ENCODE measurements at places on chromosomes 5 and 9.

GRCh38 chr5:34673463-34674125, 17.5 kb downstream of the RAI14 start:
- no peak for DNase-seq

- DNase-seq, result no peak
These were observed 2068.7 kb downstream of the MAT2B start for GRCh38 chr5:165574100-165574499.

DNA sequence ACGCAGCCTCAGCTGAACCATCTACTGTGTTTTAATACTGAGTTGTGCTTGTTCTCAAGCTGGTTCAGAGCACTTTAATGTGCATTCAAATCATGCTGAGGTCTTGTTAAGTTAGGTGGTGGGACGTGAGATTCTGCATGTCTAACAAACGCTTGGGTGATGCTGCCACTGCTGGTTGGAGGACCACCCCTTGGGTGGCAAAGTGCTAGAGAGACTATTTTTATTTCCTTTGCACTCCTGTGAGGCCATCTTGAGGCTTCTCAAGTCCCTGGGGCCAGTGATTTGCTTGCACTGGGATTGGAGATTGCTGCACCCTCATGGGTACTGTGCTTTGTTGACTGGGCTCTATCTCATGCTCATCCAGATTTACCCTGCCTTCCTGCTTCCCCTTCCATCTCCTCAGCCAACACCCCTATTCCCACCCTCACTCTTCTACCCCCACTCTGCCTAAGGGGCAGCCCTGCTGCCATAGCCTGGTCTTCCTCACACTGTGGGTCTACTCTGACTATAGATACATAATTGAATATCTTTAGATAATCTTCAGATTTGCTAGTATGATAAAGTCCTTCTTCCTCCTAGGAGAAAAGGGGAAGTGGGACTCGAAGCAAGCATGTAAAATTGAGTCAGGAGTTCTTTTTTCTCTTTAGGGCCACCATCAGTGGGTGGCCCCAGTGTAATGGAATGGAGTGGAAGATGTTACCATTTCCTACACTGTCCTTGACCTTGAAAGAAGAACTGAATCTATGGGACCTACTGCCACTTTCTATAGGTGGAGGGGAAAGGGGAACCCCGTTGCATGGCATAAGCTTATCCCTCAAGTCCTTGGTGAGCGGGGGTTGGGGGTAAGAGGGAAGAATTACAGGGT, 45.1 kb upstream of the SUB1 start:
- DNase-seq, result no peak

GRCh38 chr5:179767496-179768100, 26.2 kb upstream of the LTC4S start:
- no peak for DNase-seq

DNA sequence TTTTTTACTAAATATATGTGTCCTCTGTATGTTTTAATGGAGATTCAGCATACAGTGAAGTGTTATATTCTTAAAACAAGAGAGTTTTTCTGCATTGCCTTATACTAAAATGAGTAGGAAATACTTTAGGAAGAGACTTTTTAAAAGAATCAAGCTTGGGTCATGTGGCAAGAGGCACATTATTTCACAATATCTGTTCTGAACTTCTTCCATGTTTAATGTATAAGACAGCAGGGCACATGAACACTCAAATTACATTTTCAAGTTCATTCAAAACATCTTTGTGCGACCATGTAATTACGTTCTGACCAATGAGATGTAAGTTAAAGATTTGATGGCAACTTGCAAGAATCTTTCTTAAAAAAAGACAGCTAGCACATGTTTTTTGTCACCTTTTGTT, 1055.9 kb downstream of the NR2F1-AS1 start:
- DNase-seq, result no peak

DNA sequence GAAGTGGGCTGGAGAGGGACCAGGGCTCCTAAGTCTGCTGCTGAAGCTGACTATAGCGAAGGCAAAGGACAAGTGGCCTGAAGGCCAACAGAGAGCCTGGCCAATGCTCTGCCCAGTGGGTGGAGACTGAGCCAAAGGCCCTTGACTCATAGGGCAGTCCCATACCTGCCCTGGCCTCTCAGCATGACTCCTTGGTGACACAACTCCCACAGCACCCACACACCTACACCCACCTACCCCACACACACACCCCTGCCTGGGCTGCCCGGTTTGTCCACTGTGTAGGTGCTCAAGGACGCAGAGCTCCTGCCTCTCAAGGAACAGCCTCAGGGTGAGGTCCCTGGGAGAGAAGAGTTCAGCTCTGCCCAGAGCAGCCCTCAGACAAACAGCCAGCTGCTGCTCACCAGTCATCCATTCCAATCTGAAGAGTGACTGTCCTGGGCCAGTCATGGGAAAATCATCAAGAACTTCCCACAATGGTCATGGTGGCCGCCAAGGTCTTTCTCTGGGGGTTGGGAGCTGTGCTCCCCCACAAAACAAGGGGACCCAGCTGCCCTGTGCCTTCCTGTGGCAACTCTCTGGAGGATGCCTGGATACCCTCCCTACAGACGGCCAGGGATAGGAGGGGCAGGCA, 5.0 kb downstream of the TNIP1 start:
- no peak for DNase-seq

GRCh38 chr5:77367741-77368140, 124.4 kb downstream of the WDR41 start:
- DNase-seq, result no peak

DNA sequence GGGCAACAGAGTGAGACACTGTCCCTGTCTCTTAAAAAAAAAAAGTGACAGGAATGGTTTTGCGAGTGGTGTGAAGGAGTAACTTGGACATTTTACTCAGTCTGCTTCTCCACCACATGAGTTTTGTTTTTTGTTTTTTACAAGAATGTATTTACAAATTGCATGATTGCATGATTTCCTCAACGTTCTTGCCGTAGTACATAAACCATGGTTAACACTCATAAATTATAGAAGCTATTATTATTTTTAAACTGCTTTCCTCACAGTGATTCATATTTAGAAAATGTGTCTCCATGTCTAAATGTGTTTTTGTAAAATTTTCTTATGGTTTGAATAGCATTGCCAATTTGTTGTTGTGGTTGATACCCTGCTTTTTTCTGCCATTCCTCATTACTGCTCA, 220.0 kb downstream of the GOLPH3 start:
- no peak for DNase-seq

DNA sequence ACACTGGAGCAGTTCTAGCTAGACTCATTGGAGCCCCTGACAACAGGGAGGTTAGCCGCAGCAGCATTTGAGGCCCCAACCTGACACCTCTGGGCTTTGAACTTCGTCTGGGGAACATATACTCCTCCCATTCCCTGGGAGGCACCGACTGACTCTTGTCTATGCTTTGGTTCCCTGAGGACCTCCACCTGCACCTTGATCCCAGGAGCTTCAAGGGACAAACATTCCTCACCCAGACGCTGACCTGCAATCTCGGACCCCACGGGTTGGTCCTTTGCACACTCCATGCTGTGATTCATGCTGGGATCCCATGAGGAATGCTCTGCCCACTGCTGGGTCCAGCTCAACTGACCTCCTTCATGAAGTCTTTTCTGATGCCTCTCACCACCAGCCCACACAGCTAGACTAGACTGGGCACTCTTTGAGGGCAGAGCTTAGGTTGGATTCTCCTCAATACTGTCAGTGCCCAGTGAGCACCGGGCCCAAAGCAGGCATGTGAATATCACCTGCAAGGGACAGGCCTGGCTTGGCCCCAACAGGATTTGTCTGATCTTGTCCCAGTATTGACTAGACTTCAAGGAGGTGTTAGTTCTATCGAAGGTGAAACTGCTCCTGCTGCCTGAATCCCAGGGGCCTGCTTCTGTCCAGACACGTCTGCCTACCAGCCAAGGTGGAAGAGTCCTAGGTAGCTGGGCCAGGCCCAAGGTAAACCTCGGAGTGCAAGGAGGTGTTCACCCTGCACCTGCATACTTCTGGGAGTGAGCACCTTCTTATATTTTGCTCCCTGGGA, 51.8 kb upstream of the ZBTB43 start:
- DNase-seq, result no peak

GRCh38 chr5:180121826-180122413, 50.4 kb upstream of the RNF130 start:
- no peak for DNase-seq

GRCh38 chr5:95818181-95819147, 4.1 kb downstream of the GLRX start:
- DNase-seq, result no peak

GRCh38 chr5:166262395-166262794, 2029.0 kb upstream of the WWC1 start:
- DNase-seq, result no peak

DNA sequence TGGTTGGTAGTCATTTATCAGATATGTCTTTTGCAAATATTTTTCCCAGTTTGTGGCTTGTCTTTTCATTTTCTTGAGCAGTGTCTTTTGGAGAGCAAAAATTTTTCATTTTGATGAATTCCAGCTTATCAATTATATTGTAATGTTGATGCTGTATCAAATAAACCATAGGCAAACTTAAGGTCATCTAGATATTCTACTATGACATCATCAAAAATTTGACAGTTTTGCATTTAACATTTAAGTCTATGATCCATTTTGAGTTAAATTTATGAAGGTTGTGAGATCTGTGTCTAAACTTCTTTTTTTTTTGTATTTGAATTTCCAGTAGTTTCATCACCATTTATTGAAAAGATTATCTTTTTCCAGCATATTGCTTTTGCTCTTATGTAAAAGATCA, 505.5 kb upstream of the COX7C start:
- DNase-seq, result no peak

GRCh38 chr9:98801561-98801960, 5.2 kb upstream of the ANKS6 start:
- DNase-seq, result no peak

- no peak for DNase-seq
These were observed 1.8 kb downstream of the TLX3 start for GRCh38 chr5:171310819-171311321.

DNA sequence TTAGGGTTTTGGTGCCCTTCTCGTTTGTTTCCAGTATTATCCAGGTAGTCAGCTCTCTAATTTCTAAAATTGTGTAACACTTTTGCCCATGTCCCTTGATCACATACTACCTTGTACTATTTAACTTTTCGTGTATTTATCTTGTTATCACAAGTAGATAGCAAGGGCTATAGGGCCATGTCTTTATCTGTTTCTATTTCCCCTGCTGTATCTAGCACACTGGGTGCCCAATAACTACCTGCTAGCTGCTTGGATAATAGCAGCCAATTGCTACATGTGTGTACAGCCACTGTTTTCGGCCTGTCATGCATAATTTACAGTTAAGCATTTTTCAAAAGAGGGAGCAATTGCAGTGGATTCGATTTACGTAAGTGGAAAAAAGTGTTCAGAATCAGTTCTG, 64.8 kb upstream of the TNFAIP8 start:
- no peak for DNase-seq

GRCh38 chr5:172644266-172644665, 3.2 kb downstream of the NEURL1B start:
- no peak for DNase-seq

- DNase-seq, result no peak
These were observed 84.5 kb downstream of the ENC1 start for GRCh38 chr5:74556006-74556405.

- no peak for DNase-seq
These were observed 237.1 kb downstream of the CACNA1B start for GRCh38 chr9:138114501-138115245.

DNA sequence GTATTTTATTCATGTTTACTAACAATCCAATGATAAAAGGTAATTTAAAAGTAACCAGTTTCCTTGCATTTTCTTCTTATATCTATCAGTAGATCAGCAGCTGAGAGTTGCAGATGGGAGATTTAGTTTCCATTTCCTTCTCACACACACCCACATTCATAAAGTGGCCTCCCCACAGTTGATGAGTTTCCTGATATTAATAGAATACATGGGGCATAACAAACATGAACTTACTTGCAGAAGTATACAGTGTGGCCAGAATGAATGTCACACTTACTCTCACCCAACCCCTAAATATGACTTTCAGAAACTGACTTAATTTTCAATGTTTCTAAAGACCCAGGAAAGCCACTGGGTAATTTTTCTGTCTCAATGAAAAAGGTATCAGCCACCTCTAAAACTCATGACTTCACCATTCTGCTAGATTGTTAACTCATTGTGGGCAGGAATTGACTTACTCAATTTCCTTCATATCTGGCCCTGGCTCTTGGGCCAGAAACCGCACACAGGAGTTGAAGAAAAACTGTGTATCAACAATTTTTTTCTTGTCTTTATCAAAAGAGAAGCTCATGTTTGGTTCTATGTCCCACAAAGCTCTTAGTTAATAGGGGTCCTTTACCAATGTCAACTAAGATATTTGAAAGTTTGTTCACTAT, 63.5 kb upstream of the OSMR start:
- no peak for DNase-seq

DNA sequence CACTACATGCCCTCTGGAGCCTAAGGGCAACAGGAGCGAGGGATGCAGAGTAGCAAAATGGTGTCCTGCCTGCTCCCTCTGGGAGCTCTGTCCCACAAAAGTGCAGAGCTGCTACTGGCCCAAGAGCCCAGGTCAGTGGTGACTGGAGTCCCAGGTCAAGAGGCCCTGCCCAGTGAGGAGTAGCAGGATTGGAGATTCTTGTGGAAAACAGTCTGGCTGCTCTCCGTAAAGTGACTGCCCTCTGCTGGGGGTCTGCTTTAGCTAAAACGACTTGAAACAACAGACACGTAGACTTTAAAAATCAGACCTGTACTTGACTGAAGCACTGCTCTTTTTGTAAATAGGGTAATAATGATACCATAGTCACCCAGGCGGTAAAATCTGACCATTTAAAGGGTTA, 917.0 kb downstream of the MAT2B start:
- no peak for DNase-seq

GRCh38 chr5:163165277-163165676, 272.1 kb upstream of the CCNG1 start:
- DNase-seq, result no peak

DNA sequence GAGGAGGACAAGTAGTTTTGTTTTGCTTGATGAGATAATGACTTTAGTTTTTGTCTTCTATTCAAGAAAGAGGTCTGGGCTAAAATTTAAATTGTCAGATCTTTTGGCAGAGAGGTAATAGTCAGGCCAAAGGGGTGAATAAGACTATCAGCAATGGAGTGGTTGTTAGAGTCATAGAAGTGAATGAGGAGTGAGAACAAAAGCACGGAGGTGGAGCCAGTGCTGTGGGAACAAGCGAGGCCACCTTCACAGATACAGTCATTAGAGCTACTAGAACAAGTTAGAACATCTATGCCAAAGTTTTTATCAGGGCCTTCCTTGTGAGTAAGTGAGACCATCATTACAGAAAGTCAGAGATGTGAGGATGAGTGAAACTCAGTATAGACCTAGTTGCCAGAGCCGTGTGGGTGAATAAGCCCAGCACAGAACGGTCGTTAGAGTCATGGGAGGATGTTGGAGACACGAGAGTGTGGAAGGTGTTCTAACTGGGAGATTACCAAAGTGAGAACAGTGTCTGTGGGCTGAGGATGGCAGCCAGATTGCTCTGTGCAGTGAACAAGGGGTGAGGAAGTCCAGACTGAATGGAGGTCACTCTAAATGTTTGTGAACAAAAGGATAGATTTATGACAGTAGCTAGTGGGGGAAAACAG, 135.1 kb downstream of the RPS23 start:
- no peak for DNase-seq
